ENCODE measurements at places on chromosomes 2 and 18.

GRCh38 chr2:161381546-161381945 is 34.6 kb upstream of the TBR1 start:
- no peak for DNase-seq

DNA sequence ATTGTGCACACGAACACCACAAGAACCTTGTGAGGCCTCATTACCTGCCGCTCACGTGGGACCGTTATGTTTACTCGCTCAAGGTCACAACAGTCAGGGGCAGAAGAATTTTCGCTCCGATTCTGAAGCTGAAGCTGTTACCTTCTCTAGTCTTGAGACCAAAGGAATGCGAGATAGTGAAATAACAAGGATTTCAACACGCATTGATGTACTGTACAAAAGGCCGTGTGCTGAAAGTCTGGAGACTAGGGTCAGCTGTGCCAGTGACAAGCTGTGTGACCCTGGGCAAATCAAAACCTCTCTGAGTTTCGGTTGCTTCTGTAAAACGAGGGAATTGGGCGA is 583 bp downstream of the NEMP2 start:
- DNase-seq: peak; percentile 62

GRCh38 chr2:3195641-3196476 is 181.8 kb downstream of the EIPR1 start:
- no peak for DNase-seq

DNA sequence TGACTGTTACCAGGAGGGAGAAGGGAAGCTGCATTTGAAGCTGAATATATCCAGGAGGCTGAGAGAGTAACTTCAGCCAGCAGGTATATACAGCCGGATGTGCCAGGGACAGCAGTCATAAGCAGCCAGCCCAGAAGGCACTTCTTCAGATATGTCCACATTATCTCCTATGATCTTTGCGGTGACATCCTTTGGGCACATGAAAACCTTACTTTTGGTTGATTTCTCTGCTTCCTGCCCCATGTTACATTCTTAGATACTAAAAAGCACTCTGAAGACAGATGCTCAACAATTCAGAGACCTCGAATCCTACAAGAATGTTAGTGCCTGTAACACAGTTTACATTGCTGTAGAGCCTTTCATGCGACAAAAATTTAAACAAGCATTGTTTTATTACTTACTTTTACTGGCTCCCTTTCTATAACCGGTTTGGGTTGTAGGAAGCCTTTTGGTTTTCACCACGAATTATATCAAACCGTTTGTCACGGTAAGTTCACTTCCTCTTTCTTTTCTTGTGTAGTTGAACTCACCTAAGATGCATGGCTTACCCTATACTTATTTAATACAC is 50.3 kb upstream of the TLK1 start:
- no peak for DNase-seq

GRCh38 chr2:96142217-96143113 is 2.8 kb downstream of the DUSP2 start:
- DNase-seq: no peak

GRCh38 chr2:44184106-44184505 is 15.4 kb downstream of the PPM1B start:
- DNase-seq: peak; percentile 15

DNA sequence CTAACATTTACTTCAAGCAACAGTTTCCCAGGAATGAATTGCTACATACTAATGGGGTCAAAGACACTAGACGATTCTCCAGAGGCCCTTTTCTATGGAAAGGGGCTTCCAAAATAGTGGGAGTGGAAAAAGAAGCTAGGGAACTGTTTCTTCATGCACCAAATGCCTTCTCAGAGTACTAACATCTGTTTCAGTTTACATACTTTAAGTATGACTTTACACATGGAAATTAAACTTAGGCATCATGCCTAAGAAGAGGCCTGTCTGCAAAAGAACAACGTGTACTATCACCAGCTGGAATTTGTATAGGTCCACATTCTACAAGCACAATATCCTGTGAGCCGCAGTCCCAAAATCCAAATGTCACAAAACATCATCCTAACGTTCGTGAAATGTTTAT is 29.4 kb upstream of the WDR75 start:
- no peak for DNase-seq

Data from renal cortical epithelial cell (primary cell).